T-helper 17 cell (primary cell): ENCODE measurements at places on chromosomes 3 and 15.
A peak's percentile ranks its signal among the peaks of the same experiment; 100 is the strongest.

DNA sequence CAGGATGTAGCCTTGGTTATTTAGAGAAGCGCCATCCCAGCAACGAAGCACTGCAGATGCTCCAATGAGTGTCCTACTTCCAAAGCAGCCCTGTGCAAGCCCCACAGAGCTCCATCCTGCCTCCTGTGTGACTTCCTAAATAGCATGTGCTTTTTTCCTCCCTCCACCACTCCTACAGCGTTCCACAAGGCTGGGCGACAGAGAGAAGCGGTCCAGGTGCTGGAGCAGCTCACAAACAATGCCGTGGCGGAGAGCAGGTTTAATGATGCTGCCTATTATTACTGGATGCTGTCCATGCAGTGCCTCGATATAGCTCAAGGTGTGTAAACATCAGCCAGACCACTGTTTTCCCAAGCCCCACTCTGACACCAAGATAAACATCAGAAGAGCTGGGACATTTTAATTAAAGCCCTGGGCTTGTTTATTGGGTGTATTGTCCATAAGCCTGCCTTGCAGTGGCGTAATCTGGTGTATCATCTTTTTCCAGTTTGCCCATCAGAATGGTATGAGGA, 22.2 kb upstream of the RHO start:
- no peak for DNase-seq

DNA sequence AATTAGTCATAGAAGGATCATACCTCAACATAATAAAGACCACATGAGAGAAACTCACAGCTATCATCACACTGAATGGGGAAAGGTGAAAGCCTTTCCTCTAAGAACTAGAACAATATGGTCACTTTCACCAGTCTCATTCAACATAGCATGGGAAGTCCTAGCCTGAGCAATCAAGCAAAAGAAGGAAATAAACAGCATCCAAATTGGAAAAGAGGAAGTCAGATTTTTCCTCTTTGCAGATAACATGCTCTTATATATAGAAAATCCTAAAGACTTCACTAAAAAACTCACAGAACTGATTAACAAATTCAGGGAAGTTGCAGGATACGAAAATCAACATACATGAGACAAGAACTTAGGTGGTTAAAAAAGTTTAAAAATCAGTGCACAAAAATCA, 24.7 kb downstream of the MAP3K13 start:
- no peak for DNase-seq

DNA sequence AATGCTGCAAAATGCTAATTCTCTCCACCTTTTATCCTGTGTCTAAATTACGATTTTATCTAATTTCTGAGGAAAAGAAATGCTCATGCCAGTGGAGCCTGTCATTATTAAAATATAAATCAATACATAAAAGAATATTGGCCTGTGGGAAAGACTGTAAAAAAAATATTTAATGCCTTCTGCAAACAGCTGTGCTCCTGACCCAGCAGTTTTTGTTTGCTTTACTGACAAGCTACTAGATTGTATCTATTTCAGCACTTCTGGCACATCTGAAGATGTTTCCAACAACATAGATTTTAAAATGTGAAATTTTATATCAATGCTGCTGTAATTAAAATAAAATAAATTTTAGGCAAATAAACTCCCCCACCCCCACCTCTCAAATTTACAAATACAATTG, 493.6 kb upstream of the AGTR1 start:
- no peak for DNase-seq

DNA sequence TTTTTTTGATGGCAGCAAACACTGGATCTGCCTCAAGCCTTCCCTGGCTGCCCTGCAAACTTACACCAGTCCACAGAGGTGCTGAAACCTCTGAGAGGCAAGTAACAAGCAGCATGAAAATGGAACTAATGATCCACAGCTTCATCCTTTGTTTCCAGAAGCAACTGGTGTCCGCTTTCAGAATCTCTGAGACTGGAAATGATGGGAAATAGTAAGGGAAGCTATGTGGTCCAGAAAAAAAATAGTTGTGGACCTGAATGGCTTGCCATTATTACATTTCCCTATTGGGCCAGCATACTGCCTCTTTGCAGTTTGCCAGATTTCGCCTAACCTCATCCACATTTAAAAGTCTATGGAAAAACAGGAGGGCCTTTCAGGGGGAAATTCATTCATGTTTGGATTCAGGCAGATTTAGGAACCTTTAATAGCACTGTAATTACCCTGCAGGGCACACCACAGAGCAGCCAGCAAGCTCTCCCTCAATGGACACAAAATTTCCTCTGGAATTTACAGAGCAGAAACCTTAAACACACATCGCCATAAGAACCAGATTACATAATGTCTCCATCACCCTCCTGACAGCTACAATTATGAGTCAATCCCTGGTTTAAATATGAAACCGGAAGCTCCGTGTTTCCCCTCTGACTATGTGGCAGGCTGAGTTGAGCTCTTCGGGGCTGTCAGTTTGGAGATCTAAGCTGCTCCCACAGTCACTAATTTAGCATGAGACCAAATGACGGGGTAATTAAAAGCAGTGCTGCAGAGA, 134.4 kb downstream of the TMCO5A start:
- DNase-seq, result no peak

DNA sequence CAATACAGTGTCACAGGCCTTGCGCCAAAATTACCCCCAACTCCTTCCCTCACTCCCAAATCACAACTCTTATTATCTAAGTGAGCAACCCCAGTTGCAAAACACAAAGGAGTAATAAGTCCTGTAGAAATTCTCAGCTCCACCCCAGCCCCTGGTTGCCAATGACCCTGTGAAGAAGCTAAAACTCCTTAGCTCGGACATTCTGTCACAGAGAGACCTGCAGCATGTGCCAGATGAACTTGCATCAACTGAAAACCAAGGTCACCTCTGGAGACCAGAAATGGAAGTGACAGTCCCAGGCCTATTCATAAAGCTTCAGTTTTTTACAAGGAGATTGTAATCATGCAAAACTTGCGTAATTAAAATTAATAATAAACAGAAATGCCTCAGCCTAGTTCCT, 55.2 kb downstream of the RBPMS2 start:
- DNase-seq, result no peak

- DNase-seq, result no peak
Measured at GRCh38 chr3:176041812-176042211, 1155.5 kb downstream of the TBL1XR1 start.

DNA sequence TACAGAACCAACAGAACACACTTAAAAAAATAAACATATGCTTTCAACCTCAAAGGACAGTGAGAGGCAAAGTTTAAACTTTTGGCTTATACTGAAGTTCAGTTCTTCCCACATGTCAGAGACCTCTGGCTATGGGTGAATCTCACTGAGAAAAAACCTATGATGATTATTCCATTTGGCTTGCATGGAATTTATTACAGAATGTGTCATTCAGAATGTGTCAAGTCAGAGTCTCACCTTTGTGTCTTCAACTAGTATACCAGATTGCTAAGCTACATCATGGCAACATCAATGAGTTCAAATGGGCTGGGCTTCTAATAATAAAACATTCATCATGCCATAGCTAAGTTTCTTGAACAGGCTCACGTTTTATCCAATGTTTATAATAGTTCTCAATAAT, 987.0 kb downstream of the NTRK3 start:
- DNase-seq, result no peak

DNA sequence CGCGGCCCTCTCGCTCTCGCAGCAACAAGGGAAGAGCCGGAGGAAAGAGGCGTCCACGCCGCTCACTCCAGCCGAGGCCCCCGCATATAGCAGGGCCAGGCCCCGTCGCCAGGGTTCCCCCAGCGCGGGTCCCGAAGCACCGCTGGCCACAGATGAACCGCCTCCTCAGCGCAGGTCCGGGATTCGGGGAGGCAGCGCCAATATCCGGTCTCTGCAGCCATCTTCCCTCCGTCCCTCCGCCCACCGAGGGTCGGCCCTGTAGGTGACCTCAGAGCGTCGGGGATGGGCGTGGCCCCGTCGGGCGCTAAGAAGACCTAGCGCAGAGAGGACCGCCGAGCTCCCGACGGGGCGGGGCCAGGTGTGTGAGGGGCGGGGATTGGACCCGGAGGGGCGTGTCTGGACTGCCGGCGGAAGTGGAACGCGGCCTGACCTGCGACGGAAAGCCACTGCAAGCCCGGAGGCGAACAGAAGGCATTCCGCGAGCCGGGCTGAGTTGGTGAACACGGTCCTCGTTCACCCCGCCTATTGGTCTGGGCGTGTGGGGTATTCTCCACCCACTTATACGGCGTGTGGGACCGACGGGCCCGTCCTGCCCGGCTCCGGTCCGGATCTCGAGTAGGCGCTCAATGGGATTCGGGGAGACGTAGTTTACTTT, 26.8 kb upstream of the MTHFS start:
- peak; percentile 94 for DNase-seq

DNA sequence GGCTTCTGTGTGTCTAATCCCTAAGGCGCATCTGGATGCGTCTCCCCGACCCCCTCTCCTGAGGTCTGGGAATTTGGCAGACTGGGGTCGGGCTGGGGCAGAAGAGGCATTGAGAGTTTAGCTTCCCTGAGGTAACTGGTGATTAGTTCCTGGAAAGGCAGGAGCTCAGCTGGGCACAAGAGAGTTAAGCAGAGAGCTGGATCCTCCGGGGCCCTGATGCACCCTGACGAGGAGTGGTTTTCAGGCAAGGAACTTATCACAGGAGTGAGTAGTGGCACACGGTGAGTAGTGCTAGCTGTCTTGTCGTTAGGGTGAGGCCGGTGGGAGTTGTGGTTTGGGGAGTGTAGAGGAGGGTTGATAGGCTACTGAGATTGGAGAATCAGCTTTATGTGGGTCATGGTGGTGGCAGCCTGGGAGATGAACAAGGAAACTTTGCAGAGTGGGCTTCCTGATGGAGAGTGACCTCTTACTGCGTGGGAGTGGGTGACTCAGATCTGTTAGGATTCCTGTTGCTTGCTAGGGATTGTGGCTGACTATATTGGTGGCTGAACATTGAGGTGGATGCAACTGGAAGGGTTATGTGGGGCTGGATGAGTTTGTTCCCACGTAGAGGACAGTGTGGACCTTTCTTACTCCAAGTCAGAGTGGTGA, 897 bp downstream of the RAD54L2 start:
- peak; percentile 14 for DNase-seq

- DNase-seq, result peak; percentile 79
Measured at GRCh38 chr3:49802719-49803464, at the start of gene INKA1. INKA1 (plus strand) TSS chr3:49803261; CDS start chr3:49803393, 132 bp downstream.

DNA sequence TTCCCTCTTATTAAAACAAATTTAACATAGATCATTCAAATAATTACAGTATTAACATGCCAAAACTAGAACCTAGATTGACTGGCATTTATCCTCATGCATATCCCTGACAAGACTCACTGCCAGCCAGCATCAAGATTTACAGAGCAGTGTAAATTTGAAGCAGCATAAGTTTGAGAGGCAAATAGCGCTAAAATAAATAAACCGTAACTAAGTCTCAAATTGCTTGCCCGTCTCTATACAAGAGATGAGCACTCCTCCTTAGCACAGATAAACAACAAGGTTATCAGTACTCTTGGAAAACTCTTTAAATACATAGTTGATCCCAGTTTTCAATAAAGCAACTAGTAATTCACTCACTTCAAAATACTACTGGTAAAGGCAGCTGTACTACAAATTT, 29.6 kb downstream of the MSL2 start:
- no peak for DNase-seq
